ENCODE measurements at places on chromosomes 7 and 10. TPM values are rescaled to one million over a fixed set of nuclear protein-coding genes. Genes with fewer than 3 reads are reported as not detected.

DNA sequence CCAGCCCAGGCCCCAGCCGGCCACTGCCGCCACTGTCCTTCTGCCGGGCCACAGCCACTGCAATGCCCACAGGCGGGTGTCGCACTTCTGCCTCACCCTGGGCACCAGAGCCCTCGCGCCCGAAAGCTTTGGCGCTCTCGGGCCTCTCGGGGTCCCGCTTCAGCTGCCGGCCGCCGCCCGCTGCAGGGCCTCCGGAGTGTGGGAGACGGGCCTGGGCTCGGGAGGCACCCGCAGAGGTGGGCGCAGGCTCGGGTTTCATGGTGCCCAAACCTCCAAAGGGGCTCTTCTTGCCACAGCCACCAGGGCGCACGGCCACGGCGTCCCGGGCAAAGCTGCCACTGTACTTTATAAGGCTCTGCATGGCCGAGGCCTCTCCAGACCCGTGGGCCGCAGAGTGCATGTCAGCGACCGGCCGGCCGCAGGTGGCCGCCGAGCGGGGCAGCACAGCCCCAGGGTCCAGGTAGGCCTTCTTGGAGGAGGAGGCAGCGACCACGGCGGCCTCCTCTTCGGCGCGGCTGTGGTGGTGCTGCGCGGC, 35.9 kb downstream of the TNRC18 start:
- H3K36me3 ChIP-seq, result peaks cover 55% of the 10 kb centered on the region
- H3K4me1 ChIP-seq, result peaks cover 7% of the 10 kb centered on the region
- peak; percentile 61 for DNase-seq
- no peak overlapping the region for H3K27ac ChIP-seq
- no peak overlapping the region for H3K4me3 ChIP-seq
- H3K27me3 ChIP-seq, result no peaks in the 10 kb centered on the region

GRCh38 chr10:93630625-93631557, 18.6 kb downstream of the PDE6C start:
- no peak overlapping the region for H3K4me3 ChIP-seq
- H3K4me1 ChIP-seq, result no peaks in the 10 kb centered on the region
- H3K36me3 ChIP-seq, result no peaks in the 10 kb centered on the region
- H3K27ac ChIP-seq, result no peak overlapping the region
- DNase-seq, result no peak

DNA sequence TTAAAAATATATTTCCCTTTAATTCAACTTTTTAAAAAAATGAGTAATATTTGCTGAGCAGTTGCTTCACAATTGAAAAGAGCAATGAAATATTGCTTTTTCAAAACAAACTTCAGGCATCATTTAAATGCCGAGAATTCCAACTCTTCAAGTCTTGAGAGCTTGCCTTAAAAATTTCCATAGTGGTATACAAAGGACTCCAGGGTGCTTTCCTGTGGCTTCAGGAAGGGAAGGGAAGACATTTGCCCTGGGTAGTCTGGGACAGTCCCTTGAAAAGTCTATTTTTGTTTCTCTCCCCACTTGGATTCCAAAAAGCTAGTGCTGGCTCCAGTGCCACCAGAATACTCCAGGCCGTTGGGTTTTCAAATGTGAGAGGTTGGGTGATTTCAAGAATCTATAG, 71.7 kb downstream of the HYCC1 start:
- H3K27me3 ChIP-seq, result no peaks in the 10 kb centered on the region
- H3K27ac ChIP-seq, result no peak overlapping the region
- H3K36me3 ChIP-seq, result peaks cover 62% of the 10 kb centered on the region
- peak; percentile 52 for DNase-seq

DNA sequence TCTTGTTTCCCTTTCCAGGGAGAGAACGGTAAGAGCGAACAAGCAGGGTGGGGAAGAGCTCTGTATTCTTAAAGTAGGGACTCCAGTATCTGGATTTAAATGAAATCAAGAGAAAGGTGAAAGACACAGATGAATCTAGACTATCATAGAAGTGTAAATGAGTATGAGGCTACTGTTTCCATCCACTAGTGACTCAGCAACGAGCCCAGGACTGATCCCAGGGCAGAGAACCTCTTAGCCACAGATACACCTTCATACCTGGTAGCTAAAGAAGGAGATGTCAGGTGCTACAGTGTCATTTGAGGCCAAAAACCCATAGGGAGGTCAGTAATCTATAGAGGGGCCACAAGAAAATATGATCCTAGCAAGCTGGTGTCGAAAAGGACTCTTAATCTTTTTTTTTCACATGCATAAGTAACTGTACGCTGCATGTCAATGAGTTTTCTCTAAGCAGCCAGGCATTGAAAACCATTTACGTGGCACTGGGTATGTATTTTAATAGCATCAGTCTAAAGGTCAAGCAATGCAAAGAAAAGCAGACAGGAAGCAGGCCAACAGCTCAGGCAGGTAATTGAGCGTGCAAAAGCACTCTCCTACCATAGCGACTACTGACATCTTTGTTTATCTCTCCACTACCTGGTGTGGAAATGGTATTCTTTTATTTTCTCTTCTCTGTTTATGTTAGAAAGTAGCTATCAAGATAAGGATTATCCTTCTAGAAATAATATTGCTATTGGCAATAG, 91.5 kb upstream of the EGR2 start:
- no peaks in the 10 kb centered on the region for H3K36me3 ChIP-seq
- H3K4me1 ChIP-seq, result no peaks in the 10 kb centered on the region
- H3K27ac ChIP-seq, result no peak overlapping the region

- H3K4me3 ChIP-seq, result no peak overlapping the region
- H3K4me1 ChIP-seq, result peaks cover 2% of the 10 kb centered on the region
- no peaks in the 10 kb centered on the region for H3K36me3 ChIP-seq
- H3K27ac ChIP-seq, result no peak overlapping the region
- no peaks in the 10 kb centered on the region for H3K27me3 ChIP-seq
- DNase-seq, result no peak
Observed at GRCh38 chr7:42071372-42072261, 165.4 kb downstream of the GLI3 start.

DNA sequence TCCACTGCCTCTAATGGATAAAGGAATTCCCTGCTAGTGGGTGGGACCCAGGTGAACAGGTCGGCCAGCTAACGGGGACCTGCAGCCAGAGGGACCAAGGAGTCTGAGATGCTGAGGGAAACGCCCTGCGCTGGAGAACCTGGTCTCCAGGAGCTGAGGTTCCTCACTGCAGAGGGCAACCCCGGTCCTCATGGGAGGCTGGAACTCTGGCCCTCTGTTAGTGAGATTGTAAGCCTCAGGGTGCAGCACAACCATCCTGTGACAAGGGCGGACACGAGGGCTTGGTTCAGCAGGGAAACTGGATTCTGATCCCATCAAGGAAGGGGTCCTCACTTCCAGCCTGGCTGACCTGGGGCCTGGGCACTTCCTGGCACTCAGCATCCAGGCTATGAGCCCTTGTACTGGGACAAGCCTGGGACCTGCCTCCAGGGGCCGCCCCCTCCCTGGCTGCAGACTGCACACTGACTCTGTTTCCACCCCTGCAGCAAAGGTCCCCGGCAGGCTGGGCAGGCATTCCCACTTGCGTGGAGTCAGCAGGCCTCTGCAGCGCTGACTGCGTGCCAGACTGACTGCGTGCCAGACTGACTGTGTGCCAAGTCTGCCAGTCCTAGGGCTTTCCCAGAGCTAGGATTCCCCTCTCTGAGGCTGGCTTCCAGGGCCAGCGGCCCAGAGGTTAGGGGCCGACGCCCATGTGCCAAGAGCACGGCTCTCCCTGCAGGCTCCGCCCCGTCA, 143.2 kb downstream of the MAPK8 start:
- no peaks in the 10 kb centered on the region for H3K36me3 ChIP-seq
- H3K27me3 ChIP-seq, result peaks cover 12% of the 10 kb centered on the region
- peaks cover 26% of the 10 kb centered on the region for H3K4me1 ChIP-seq
- no peak for DNase-seq
- H3K27ac ChIP-seq, result no peak overlapping the region

GRCh38 chr7:122412883-122413282, 108.3 kb upstream of the FEZF1 start:
- H3K27ac ChIP-seq, result no peak overlapping the region
- H3K4me3 ChIP-seq, result no peak overlapping the region
- H3K27me3 ChIP-seq, result no peaks in the 10 kb centered on the region
- DNase-seq, result no peak
- no peaks in the 10 kb centered on the region for H3K4me1 ChIP-seq

DNA sequence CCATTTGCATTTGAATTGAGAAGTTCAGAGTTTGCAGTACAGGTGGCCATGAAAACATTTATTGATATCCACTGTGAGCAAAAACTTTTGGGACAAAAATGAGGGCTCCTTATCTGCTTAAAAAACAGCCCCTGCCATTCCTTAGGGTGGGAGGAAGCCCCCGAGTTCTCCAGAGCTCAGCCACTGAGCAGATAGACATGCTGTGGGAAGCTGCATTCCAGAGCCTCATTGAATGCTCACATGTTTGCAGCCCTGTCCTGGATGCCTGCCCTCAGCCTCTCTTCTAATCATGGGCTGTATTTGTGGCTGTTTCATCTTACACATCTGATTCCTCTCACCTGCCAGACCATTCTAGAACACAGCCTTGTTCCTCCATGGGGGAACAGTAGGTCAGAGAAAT, 33.3 kb downstream of the PLPP4 start:
- no peak overlapping the region for H3K27ac ChIP-seq
- H3K27me3 ChIP-seq, result no peaks in the 10 kb centered on the region
- DNase-seq, result no peak
- H3K4me3 ChIP-seq, result no peak overlapping the region
- peaks cover 26% of the 10 kb centered on the region for H3K4me1 ChIP-seq
- no peaks in the 10 kb centered on the region for H3K36me3 ChIP-seq

- no peak for DNase-seq
- H3K27me3 ChIP-seq, result no peaks in the 10 kb centered on the region
- H3K4me3 ChIP-seq, result no peak overlapping the region
- no peaks in the 10 kb centered on the region for H3K4me1 ChIP-seq
Observed at GRCh38 chr7:91080351-91080750, 183.9 kb upstream of the FZD1 start.

GRCh38 chr7:151115836-151116418, 29.7 kb downstream of the AGAP3 start:
- peaks cover 29% of the 10 kb centered on the region for H3K36me3 ChIP-seq
- peak overlapping the region; percentile 56 for H3K4me3 ChIP-seq
- H3K27me3 ChIP-seq, result no peaks in the 10 kb centered on the region
- DNase-seq, result no peak

- no peak overlapping the region for H3K4me3 ChIP-seq
- H3K27ac ChIP-seq, result no peak overlapping the region
- H3K27me3 ChIP-seq, result no peaks in the 10 kb centered on the region
- DNase-seq, result no peak
Observed at GRCh38 chr10:73117976-73118743, 7.9 kb downstream of the NUDT13 start.

GRCh38 chr7:70614237-70615045, 517.5 kb upstream of the GALNT17 start:
- peak; percentile 82 for DNase-seq
- H3K27me3 ChIP-seq, result no peaks in the 10 kb centered on the region
- H3K4me1 ChIP-seq, result peaks cover 4% of the 10 kb centered on the region

GRCh38 chr7:46664453-46664852, 743.4 kb upstream of the IGFBP3 start:
- H3K4me1 ChIP-seq, result no peaks in the 10 kb centered on the region
- no peak for DNase-seq

GRCh38 chr10:33150889-33151288, 183.6 kb downstream of the NRP1 start:
- no peaks in the 10 kb centered on the region for H3K27me3 ChIP-seq
- no peaks in the 10 kb centered on the region for H3K36me3 ChIP-seq
- H3K27ac ChIP-seq, result no peak overlapping the region
- H3K4me1 ChIP-seq, result no peaks in the 10 kb centered on the region
- DNase-seq, result no peak

DNA sequence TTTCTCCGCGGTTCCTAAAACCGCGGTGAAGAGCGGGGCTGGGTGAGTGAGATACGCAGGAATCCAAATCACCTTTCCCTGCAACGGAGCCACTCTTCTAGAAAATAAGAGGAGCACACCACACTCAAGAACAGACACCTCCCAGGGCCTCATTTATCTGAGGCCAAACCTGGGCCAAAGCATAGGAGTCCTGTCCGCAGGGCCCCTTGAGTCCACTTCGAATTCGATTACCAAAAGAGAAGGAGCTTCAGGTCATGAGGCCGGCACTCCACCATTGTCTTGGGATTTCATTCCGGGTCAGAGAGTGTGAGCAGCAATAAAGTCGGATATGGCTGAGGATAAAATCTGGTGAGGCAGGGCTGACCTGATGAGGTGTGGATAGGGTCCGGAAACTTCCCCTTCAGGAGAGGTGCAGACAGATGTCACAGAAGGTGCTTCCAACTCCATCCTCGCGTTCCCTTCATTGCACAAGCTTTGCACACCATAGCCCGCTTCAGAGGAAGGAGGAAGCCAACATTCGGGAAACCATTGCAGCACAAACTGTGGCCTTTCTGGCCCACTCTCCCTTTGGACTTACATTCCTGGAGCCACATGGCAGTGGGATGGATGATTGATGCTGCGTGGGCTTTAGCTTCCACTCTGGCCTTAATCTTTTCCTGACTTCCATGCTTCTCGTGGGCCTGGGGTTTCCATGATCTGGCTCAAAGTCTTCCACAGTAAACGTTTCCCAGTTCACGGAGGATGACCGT, 27.2 kb upstream of the ZNF273 start:
- no peak overlapping the region for H3K4me3 ChIP-seq
- H3K36me3 ChIP-seq, result no peaks in the 10 kb centered on the region
- H3K27ac ChIP-seq, result no peak overlapping the region
- peaks cover 30% of the 10 kb centered on the region for H3K27me3 ChIP-seq
- DNase-seq, result no peak

DNA sequence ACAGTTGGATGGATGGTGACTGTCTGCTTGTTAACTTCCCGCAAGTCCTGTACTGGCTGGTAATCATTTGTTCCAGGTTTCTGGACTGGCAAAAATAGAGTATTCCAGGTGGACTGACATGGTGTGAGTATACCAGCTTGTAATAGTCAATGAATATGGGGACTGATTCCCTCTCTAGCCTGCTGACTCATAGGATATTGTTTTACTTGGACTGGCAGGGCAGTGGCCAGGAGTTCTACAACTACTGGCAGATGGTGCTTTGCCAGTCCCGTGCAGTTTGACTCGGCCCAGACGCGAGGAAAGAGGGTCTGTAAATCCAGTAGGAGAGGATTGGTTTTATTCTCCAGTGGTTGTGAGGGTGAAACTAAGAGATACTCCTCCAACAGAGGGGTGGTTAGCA, 78.0 kb downstream of the PRR15 start:
- no peak overlapping the region for H3K4me3 ChIP-seq
- H3K36me3 ChIP-seq, result no peaks in the 10 kb centered on the region
- H3K4me1 ChIP-seq, result no peaks in the 10 kb centered on the region
- no peaks in the 10 kb centered on the region for H3K27me3 ChIP-seq
- no peak overlapping the region for H3K27ac ChIP-seq

DNA sequence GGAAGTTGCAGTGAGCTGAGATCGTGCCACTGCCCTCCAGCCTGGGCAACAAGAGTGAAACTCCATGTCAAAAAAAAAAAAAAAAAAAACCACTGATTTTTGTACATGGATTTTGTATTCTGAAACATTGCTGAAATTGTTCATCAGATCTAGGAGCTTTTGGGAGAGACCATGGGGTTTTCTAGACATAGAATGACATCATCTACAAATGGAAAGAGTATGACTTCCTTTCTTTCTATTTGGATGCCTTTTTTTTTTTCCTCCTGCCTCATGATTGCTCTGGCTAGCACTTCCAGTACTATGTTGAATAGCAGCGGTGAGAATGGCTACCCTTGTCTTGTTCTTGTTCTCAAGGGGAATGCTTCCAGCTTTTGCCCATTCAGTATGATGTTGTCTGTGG, 89.1 kb downstream of the ANLN start:
- no peak overlapping the region for H3K4me3 ChIP-seq
- H3K36me3 ChIP-seq, result no peaks in the 10 kb centered on the region
- H3K27me3 ChIP-seq, result no peaks in the 10 kb centered on the region
- no peak overlapping the region for H3K27ac ChIP-seq
- DNase-seq, result no peak

Gene ADRB1
- not detected for total RNA-seq

Gene GSTO2
- 18.8 TPM for total RNA-seq

Gene EXOC6
- 12.1 TPM for total RNA-seq

Gene HYAL4
- 0.68 TPM for total RNA-seq

Gene FOXI2
- 1.3 TPM for total RNA-seq

Gene RBM20
- 6.2 TPM for total RNA-seq

Gene MUC12
- total RNA-seq, result 2.9 TPM

Gene GJC3
- 1.4 TPM for total RNA-seq
